Fibroblast of lung (primary cell): ENCODE measurements at places on chromosomes 2 and 18. TPM values are rescaled to one million over a fixed set of nuclear protein-coding genes. Genes with fewer than 3 reads are reported as not detected.

Gene GALNT14
- under 0.01 and 0.83 TPM in 2 replicates for total RNA-seq

Gene PLGLB1
- 0.26 and 0.99 TPM in 2 replicates for total RNA-seq

Gene BCL11A
- under 0.01 and 0.17 TPM in 2 replicates for total RNA-seq

Gene MOGAT1
- total RNA-seq, result not detected in 2 replicates

Gene MLPH
- total RNA-seq, result 8.2 and 10.7 TPM in 2 replicates

Gene KLHL30
- total RNA-seq, result 0.26 and 1.2 TPM in 2 replicates

Gene RGPD4
- under 0.01 TPM in 1 of 2 replicates, not detected in the other for total RNA-seq

Gene PROC
- total RNA-seq, result not detected in 2 replicates

Gene CAVIN2
- 12.6 and 28.1 TPM in 2 replicates for total RNA-seq

Gene GTF2A1L
- 3.3 and 3.5 TPM in 2 replicates for total RNA-seq

Gene TET3
- 2.6 and 3.1 TPM in 2 replicates for total RNA-seq

Gene GATA6
- 6.3 and 10.0 TPM in 2 replicates for total RNA-seq

Gene MYO7B
- under 0.01 TPM in 1 of 2 replicates, not detected in the other for total RNA-seq

Gene LTBP1
- total RNA-seq, result 190 and 324 TPM in 2 replicates

Gene FBXO41
- total RNA-seq, result 0.77 and 1.2 TPM in 2 replicates

Gene ZNF396
- total RNA-seq, result 2.8 and 5.0 TPM in 2 replicates
